ENCODE measurements at places on chromosomes 5 and 9.

DNA sequence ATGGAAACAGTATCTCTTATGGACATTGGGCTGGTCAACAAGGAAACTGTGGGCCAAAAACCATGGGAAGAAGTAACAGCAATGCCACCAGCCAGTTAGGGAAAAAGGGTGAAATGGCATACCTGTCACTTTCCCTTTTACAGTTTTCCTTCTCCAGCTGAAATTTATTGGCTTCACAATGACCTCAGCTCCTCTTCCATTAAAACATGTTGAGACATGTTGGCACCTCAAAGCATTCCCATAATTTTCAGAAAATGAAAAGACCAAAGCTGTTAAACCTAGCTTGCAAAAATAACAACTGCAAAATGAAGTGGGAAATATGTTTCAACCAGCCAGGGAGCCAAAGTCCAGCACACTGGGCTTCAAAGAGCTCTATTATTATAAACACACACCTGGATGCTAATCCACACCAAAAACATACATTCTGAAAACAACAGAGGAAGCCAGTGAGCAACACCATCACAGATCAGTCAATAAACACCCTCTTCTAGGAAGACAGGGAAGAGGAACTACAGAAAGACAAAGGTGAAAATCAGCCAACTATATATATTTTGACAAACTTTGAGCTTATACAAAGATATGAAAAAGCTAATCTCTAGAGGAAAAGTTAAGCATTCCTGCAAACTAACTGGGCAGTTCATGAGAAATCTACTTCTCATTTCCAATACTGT, 78.4 kb upstream of the PTGER4 start:
- no peak for DNase-seq

GRCh38 chr9:88005240-88005639, 30.9 kb upstream of the CDK20 start:
- DNase-seq = no peak

DNA sequence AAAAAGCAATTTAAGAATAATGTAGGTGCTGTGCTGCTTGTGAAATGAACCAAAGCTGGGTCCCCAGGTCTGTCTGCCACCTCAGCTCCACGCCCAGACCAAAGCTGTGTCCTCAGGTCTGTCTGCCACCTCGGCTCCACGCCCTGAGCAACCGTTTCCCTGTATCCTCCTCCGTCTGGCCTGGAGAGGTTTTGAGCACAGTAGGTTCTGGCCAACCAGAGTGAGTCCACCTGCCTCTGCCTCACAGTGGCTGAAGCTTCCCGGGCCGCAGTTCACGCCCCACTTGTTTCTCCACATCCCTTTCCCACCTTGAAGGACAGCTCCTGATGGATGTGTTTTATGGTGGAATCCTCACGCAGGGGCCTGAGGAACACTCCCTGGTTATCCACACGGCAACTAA, 120.5 kb downstream of the ADAMTS2 start:
- DNase-seq = no peak

DNA sequence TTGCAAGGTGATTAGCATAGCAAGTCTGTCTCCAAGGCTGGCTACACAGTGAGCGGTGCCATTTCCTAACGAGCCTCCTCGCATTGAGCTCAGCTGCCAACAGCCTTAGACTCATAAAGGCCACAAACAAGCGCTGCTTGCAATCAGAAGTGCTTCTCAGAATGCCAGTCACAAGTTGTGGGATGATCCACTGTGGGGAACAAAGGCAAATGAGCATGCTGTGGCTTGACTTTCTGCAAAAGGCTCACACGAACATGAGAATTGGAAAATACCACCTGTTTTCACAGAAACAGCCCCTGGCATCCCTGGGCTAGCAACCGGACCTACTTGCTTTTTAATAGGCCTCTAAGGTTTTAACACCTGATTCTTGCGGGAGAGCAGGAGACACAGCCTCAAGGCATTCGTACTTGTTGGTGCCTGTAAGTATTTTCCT, 215.5 kb downstream of the FANCC start:
- DNase-seq = no peak

DNA sequence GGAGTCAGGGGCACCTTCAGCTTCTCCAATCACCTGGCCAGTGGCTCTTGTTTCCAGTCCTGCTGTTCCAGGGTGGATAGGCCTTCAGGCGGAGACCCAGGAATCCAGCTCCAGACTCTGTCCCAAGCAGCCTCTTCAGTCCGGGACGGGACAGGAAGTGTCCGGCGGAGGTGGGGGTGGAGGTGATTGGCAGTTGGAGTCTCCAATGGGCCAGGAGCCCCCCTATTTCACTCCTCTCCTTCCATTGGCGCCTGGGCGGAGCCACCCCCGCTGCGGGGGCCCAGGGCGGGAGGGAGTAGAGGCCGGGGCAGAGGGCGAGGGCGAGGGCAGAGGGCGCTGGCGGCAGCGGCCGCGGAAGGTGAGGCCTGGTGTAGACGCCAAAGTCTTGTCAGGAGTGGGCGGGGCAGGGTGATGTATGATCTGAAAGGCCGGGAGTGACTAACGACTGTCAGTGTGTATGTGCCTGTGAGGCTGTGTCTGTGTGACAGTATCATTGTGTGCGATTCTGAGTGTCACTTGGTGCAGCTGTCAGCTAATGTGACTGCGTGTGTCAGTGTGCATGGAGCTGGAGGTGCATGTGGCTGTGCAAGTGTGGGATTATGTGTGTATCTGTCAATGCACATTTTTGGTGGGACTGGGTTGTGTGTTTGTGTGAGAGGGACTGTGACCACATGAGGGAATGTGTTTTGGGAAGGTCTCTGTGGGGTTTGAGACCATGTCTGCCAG, at the start of gene IL11RA:
Gene IL11RA (plus strand): TSS at position 310 of the 726 bp plus-strand sequence. CDS start 3,033 bp downstream, outside the sequence.
- peak; percentile 32 for DNase-seq

DNA sequence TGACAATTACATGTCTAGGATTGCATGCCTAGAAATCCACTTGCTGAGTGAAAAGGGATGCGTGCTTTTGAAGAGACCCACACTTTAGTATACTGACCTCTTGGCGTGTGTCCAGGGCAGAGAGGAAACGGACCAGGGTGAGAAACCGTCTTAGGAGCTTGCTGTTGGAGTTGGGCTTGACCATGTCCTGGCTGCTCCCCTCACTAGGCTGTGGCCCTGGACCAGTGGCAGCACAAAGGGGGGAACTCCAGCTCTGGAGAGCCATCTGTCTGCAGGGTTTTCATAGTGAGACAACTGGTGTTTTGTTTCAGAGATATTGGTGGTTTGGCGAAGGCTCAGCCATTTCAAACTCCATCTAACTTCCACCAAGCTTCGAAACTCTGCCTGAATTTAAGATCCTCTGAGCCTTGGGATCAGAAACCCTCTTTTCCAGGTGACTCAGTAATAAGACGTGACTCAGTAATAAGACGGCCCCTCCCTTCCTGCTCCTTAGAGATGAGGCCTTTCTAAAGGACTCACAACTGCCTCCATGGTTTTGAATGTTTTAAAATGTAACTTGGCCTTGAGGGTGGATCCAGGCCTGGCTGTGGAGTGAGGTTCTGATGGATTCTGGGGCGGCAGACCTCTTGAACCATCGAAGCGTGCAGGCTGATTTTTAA, 165.8 kb downstream of the MELK start:
- no peak for DNase-seq

DNA sequence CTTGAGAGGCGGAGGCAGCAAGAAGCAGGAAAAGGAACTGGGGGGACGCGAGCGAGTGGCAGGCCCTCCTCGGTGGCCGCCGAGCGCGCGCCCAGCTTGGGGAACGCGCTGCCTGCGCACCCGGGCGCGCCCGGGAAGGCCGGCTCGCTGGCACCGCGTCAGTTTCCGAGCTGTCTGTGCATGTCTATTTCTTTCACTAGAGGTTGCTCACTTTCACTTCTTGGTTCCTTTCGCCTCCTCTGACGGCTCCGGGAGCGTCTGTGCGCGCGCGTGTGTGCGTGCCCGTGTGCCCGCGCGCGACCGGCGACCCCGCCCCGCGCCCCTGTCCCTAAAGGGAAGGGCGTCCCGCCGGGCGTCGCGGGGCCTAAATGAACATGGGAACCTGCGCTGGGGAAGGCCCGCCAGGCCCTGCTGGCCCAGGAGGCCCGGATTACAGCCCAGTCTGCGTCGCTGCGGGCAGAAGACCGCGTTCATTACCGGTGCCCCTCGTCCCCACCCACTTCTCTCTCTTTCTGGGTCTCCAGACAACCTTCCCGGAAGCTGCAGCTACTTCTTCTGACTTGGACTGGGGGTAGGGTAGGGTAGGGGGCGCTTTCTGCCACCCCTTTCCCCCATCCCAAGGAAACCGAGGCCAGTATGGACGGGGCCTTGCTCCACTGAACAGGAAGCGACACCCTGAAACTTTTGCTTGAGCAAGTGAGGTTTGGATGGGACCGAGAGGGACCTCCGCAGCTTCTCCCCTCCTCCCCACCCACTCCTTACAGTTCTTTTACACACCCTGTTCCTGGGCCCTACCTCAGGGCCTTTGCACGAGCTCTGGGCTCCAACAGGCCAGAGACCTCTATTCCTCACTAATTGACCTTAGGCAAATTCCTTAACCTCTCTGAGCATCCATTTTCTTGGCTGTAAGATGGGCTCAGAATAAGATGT, 205.8 kb upstream of the IER5L start:
- DNase-seq = peak; percentile 93

GRCh38 chr5:119694284-119694683, 64.9 kb downstream of the FAM170A start:
- DNase-seq = peak; percentile 16

DNA sequence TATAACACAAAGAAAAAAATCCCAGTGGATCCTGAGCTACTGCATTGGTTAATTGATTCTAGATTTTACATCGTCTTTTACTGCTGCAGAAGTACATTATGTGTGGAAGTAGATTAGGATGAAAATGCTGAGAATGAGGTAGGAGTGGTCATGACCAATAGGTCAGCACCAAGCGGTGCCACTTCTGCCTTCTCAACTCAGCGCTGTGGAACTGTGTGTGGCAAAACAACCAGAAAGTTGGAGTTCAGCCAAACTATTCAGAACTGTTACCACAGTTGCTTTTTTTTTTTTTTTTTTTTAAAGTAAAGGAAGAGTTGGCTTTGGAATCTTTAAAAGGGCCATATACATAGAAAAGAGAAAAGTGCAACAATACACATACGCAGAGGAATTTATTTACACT, 24.2 kb downstream of the POU5F2 start:
- no peak for DNase-seq

DNA sequence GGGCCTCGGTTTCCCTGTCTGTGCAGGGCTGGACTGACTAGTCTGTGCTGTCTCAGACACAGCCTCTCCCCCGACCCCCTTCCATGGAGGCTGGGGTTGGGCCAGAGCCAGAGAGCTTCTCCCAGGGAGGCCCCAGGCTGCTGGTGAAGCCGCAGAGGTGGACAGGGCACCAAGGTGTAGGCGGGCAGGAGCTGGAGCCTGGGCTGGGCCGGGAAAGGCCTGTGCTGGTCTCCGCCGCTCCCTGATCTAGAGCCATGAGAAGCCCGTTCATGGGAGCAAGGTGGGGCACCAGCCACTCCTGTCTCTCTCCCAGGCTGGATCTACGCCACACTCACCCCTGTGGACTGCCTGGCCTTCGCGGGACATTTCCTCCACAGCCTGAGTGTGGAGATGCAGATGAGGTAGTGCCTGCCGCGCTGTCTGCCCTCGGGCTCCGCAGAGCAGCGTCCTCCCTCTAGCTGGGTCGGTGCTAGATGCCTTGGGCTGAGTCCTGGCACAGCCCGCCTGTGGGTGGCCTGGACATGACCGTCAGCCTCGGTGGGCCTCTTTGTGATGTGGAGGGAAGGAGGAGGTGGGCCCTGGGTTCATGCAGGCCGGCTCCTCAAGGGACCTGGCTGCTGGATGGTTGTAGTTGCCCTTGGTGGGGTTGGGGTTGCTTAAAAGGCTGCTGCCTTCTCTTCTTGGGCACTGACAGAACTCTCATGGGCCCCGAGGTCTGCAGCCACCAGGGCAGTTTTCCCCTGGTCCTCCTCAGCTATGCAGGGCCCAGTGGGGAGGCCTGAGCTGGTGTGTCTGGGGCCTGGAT, 79.4 kb downstream of the PHF2 start:
- no peak for DNase-seq

GRCh38 chr9:120583958-120584369, 4.0 kb upstream of the CDK5RAP2 start:
- DNase-seq = peak; percentile 87

Measured in CD14-positive monocyte (primary cell).